ENCODE measurements at places on chromosomes 1 and 21.

GRCh38 chr1:1605034-1605591, 5.2 kb upstream of the FNDC10 start:
- no peak for DNase-seq

DNA sequence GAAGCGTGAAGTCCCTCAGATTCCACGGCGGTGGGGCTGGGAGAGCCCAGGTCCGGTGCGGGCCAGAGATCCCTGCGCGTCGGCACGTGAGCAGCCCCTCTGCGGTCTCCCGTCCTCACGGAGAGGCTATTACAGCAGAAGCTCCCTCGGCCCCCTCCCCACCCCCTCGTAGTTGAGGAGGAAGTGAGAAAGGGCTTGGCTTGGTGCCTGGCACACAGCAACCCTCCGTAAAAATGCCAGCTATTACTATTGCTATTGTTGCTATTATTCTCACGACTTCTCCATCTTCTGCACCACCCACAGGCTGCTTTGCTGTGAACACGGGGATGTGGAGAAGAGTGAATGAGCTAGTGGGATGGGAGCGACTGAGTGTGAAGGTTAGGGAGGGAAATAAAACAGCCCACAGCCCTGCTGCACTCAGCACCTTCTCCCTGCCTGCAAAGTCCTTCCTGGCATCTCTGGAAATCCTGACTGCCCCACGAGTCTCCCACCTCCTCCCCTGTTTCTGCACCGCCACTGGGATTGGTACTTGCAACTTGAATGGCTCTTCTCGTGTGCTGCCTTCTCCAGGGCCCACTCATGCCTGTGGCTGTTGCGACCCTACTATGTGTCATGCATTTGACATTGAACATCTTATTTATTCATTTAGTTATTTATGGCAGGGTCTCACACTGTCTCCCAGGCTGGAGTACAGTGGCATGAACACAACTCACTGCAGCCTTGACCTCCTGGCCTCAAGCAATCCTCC, 26.6 kb downstream of the ZBTB18 start:
- DNase-seq, result peak; percentile 28

DNA sequence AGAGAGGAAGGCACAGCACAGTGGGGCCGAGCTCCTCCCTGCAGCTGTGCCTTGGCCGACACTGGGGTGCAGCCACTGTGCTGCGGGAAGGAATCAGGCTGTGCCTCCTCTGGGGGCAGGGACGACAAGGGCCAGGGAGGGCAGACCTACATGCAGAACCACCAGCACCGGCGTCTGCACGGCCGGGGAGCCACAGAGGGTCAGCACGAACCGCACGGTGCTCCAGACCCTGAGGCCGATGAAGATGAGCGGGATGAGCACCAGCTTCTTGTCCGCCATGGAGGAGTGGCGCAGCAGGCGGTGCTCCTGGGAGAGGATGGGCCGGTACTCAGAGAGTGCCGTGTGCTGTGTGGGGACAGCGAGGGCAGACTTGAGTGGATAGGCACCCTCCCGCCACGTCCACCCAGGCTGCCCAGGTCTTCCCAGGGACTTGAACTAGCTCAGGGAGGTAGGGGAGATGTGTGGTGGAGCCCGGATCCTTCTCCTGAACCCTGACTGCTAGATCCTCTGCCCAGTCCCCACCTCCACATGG, 23.5 kb downstream of the GPR157 start:
- no peak for DNase-seq

- DNase-seq, result no peak
Measured at GRCh38 chr1:40782371-40782956, 1.1 kb upstream of the KCNQ4 start.

DNA sequence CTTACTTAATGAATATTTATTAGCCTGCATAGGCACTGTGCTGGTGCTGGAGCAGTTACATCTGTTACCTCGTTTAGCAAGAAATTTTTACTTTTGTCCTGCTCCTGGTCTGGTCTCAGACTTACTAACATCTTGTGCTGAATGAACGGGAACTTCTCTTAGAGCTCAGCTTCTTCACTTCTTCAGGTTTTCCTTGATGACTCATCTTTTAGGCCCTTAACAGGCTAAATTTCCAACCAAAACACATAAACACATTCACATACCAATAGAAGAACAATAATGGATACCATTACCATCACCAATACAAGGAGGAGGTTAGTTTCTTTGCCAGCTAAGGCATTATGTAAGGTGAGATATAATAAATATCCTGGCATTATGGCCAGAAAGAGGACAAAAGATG, 68.9 kb downstream of the IFI44 start:
- no peak for DNase-seq

DNA sequence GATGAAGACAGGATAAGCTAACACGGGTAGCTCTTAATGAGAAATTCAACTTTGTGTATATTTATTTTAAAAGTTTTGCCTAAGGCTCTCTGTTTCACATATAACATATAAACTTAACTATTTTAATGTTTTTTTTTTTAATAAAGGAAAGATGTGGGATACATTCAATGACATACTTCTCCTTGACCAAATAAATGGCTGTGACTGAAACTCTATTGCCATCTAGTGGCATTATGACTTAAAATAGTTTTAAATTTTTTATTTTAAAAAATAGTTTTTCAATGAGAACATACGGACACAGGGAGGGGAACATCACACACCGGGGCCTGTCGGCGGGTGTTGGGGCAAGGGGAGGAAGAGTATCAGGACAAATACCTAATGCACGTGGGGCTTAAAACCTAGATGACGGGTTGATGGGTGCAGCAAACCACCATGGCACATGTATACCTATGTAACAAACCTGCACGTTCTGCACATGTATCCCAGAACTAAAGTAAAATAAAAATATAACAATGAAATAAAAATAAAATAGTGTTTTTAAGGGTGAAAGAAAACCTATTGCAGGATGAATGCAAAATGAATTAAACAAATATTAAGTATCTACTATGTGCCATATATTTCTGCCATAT, 83.4 kb downstream of the LYST start:
- DNase-seq, result no peak

DNA sequence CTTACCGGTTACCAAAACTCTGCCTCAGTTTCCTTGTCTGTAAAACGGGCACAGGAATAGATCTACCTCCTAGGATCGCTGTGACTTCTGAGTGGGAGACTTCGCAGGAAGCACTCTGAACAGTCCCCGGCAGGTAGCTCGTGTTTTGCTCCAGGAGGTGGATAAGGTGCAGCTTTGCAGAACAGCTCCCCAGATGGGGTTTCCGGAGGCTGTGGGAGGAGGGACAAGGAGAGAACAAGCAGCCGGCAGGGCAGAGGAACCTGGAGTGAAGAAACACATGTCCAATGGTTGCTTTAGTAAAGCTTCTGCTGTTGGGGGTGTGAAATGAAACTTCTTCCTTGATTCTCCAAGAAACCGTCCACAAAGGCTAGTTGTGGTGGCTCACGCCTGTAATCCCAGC, 95.5 kb upstream of the TARDBP start:
- DNase-seq, result no peak

DNA sequence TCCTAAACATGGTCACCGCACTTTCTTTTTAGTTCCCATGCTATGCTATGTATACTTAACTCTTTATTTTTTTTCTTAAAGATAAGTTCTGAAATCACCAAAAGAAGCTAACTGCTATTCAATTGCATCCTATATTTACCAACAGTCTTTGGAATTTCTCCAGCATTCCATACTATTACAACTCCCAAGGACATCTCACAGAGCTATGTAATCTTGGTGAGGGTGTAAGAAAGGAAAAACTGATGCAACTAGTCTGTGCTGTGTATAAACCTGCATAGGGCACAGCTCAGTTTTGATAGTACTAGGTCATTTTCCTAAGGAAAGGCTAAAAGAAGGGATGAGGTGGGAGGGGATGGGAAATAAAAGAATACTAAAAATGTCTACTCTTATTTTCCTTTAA, 78.0 kb downstream of the PTPN14 start:
- no peak for DNase-seq

Data from tibial artery (tissue), 4 donors.